ENCODE measurements at places on chromosomes 16 and 17. TPM values are rescaled to one million over a fixed set of nuclear protein-coding genes. Genes with fewer than 3 reads are reported as not detected.

- DNase-seq: no peak
Measured at GRCh38 chr17:67107171-67107570, 62.8 kb downstream of the CACNG1 start.

DNA sequence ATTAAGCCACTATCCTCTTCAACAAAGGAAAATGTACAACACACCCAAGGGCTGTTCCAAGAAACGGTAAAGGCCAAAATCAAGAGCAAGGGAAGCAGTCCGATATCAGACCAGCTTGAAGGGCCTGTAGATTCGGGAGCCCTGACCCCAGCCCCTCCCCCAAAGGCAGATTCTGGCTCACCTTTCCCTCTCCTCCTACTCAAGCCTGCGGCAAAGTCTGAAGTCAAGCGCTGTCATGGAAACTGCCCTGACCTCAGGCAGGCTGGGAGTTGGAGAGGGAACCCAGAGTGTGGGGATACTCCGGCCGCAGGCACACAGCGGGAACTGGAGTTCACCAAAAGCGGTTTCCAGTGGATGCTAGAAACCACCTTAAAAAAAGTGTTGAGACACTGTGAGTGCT, 1.8 kb downstream of the ALYREF start:
- no peak for DNase-seq

- DNase-seq: no peak
Measured at GRCh38 chr17:17067257-17067656, 25.0 kb downstream of the MPRIP start.

DNA sequence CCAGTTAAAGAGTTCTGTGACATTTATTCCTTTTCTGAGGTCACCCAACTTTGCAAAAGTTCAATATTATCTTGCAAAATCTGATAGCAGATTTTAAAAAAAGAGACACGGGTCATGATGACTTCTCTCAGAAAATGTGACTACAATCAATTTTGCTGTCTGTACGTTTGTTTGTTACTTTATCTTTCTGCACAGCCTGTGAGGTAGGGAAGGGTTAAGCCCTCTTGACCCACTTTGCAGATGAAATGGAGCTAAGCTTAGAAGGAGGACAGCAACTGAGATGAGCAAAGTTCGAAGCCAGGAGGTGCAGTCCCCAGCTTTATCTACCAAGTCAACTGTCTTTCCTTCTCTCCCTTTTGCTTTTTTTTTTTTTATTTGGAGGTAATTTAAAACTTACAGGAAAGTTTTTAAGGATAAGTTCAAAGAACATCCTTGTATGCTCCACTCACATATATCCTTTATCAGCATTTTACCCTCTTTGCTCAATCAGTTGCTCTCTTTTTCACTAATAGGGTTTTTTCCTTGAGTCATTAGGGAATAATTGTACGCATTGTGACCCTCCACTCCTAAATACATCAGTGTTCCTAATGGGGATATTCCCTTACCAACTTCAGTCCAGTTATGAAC, 86.8 kb downstream of the MSI2 start:
- no peak for DNase-seq

GRCh38 chr16:49556606-49557446, 183.2 kb downstream of the C16orf78 start:
- DNase-seq: peak; percentile 74

GRCh38 chr16:51453251-51453650, 302.2 kb upstream of the SALL1 start:
- DNase-seq: no peak

DNA sequence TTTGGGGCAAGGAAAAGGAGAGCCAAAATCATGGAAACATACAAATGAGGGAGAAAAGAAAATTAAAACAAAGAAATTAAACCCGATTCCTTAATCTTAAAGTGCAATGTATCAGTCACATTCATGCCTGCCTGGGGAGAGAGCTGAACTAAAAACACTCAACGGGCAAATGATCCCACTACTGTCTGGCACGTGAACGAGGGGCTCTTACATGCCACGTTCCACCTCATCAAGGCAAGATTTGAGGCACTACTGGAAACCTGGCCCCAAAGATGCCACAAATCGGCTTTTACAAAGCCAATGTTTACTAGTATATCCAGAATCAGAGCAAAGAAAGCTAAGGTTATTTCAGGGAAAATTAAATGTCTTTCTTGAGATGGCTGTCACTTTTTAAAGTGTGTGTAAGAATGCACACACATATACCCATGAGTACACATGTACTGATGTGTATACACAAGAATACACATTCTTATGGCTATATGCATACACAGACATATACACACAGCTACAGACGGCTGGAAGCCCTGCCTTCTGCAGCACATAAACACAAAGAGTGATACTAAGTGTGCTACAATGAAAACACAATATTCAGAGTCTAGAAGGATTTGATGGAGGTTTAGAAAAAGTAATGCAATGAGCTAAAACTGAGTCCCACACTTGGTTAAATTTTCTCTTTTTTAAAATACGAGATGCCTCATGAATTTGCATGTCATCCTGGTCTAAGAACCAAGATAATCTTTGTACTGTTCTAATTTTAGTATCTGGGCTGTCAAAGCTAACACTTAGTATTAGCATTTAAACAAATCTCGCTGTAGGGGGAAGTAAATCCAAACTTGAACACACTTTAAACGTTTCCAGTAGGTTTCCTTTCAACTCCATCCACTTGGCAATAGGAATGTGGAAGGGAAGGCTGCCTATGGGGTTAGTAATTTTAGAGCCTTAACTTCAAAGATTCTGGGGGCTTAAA, 85.8 kb downstream of the CYTH1 start:
- peak; percentile 51 for DNase-seq

DNA sequence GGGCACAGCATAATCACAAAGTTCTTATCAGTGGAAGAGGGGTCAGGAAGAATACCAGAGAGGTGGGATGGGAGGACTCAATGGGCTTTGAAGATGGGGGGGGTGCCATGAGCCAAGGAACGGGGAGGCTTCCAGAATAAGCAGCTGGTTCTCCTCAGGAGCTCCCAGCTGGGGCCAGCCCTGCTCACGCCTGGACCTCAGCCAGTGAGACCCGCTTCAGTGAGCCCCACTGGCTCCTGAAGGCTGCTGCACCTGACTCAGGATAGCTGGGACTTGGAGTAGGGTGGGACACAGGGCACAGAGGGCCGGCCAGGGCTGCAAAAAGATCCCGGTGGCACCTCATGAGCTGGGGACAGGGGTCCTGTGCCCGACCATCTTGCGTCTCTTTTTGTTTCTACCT, 24.4 kb upstream of the ZC3H18 start:
- no peak for DNase-seq

Gene SLC7A6
- 6.5 TPM for total RNA-seq

DNA sequence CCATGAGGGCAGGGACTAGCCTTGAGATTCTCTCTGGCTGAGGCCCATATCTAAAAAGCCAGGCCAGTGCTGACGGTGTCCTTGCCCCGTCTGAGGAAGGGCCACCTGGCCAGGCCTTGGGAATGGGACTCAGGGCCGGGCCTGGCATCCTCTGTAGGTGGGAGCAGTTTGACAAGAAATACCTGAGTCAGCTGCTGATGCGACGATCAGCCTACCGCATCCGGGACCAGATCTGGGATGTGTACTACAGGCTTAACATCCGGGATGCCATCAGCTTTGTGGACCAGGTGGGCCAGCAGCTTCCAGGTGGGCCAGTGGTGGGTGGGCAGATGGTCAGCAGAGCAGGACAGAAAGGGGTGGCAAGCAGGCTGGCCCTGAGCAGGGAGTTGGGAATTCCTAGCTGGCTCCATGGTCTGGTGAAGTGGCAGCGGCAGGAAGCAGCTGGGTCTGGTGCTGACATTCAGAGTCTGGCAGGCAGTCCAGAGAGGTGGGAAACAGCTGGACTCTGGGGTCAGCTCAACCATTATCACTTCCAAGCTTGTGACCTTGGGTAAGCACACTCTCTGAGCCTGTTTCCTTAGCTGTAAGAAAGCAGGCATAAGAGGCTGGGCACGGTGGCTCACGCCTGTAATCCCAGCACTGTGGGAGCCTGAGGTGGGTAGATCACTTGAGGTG, 9.5 kb downstream of the SLC9A5 start:
- no peak for DNase-seq

Gene KRTAP2-1
- not detected for total RNA-seq

Gene CACNG5
- not detected for total RNA-seq

GRCh38 chr16:51152691-51153576, 1.9 kb upstream of the SALL1 start:
- no peak for DNase-seq

DNA sequence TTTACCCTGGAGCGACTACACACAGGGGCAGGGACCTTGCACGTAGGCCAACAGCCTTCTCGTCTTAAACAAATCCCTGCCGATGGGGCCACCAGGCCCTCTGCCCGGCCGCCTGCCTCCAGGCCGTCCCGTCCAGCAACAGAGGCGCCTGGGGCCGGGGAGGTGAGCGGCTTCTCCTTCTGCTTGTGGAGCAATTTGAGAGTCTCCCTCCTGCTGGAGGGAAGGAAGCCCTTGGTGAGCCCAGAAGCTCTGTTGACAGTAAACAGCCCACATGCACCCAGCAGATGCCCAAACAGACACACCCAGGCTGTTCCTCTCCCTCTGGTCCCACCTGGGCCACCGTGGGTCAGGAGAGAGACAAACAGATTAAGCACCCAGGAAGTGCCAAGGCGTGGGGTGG, 8.1 kb downstream of the SLC43A2 start:
- DNase-seq: no peak

DNA sequence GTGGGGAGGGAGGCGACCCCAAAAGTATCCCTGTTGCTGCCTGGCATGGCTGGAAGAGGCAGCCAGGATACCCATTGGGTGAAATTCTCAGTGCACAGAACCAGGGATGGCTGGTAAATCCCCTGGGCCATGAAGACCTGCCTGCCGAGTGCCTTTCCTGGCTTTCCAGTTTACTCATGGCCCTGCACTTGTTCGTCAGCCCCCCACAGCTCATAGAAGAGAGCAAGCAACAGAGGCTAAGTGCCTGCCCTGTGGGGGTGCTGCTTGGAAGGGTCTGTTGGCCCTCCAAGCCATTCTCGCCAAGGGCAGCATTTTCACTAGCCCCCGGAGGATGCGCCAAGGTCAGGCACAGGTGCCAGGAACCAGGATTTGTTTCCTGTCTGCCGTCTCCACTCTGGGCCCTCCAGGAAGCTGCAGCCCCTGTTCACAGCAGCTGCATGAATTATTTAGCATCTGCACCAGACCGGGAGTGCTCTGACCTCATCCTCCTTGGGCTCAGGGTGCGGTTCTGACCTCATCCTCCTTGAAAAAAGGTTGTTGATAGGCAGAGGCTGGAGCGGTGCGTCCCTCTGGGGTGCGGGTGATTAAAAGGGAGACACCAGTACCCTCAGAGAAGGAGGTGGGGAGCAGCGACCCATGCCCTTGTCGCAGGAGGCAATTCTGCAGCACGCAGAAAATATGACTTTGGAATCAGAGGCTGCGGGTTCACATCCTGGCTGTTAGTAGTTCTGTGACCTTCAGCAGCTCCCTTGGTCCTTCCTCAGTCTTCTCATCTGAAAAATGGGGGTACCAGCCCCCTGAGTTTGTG, 14.2 kb upstream of the CD300A start:
- peak; percentile 75 for DNase-seq

Gene ZNF688
- 10.6 TPM for total RNA-seq

Gene PLEKHH3
- total RNA-seq: 44.1 TPM

Gene CHST4
- total RNA-seq: 0.04 TPM

Gene CAPNS2
- 0.62 TPM for total RNA-seq

GRCh38 chr17:65598746-65599145, 37.3 kb upstream of the AXIN2 start:
- DNase-seq: no peak

- DNase-seq: no peak
Measured at GRCh38 chr16:74438492-74438979, 17.3 kb upstream of the CLEC18B start.

- DNase-seq: no peak
Measured at GRCh38 chr17:79420318-79421243, 190.3 kb downstream of the RBFOX3 start.

- DNase-seq: no peak
Measured at GRCh38 chr16:85064186-85064585, 36.6 kb downstream of the KIAA0513 start.

Gene GRB7
- total RNA-seq: 0.40 TPM

Gene NGFR
- 37.8 TPM for total RNA-seq

DNA sequence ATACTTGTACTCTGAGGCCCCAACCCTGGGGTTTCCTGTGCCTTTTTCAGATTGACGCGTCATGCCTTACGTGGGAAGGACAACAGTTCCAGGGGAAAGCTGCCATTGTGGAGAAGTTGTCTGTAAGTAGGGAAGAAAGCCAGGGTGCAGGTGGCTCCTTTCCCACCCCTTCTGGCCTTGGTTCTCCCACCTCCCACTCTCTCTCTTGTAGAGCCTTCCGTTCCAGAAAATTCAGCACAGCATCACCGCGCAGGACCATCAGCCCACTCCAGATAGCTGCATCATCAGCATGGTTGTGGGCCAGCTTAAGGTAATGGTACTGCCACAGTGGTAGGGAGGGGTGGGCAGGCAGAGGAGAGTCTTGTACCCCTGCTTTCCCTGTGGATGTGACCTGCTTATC, 4.6 kb upstream of the EDC4 start:
- DNase-seq: no peak

- DNase-seq: peak; percentile 8
Measured at GRCh38 chr16:61263400-61263799, 772.8 kb downstream of the CDH8 start.

Gene RRAD
- total RNA-seq: 7.3 TPM

Gene CLEC18B
- 2.0 TPM for total RNA-seq

DNA sequence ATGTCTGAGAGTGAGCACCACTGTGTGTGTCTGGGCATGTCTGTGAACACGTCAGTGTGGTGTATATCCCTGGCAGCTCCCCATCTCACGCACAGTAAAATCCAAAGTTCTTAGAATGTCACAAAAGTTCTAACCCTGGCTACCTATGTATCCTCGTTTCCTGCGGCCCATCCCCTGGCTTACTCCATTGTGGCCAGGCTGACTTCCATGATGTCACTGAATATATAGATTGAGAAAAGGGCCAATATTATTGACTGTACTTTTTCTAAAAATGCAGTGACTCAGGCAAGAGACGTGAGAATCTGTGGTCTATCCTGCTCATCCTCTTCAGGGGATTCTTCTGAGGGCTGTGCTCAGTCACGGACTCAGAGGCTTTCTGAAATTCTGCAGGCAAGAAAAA, 963 bp upstream of the METTL22 start:
- DNase-seq: no peak

- no peak for DNase-seq
Measured at GRCh38 chr17:76940738-76941350, 72.6 kb downstream of the MGAT5B start.

Gene KRT40
- total RNA-seq: 11.0 TPM

Gene MYO1D
- total RNA-seq: 4.2 TPM

- peak; percentile 96 for DNase-seq
Measured at GRCh38 chr16:28925386-28926228, 569 bp upstream of the RABEP2 start.

DNA sequence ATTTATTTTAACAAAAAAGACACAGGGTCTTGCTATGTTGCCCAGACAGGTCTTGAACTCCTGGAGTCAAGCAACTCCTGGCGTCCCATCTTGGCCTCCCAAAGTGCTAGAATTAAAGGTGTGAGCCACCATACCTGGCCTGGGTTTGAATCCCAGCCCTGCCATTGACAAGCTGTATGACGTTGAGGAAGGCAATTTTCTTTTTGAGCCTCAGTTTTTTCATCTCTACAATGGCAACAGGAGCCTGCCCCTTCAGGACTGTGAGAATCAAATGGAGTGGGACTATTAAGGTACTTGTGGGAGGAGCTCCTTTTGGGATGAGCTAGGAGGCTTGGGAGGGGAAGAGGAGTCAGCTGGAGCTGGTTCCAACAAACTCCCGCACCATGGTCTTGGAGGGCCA, 6.2 kb downstream of the RARA start:
- no peak for DNase-seq
